KG1 (cell line): ENCODE measurements at places on chromosomes 7 and 10.

- DNase-seq, result no peak
Measured at GRCh38 chr10:91381257-91381891, 28.8 kb upstream of the HECTD2 start.

- DNase-seq, result peak; percentile 41
Measured at GRCh38 chr10:111598433-111599059, 521.7 kb downstream of the ADRA2A start.

GRCh38 chr7:29523728-29524127 lies 39.9 kb upstream of the PRR15 start:
- DNase-seq, result no peak

- DNase-seq, result no peak
Measured at GRCh38 chr7:25179325-25179724, 49.0 kb downstream of the NPVF start.

DNA sequence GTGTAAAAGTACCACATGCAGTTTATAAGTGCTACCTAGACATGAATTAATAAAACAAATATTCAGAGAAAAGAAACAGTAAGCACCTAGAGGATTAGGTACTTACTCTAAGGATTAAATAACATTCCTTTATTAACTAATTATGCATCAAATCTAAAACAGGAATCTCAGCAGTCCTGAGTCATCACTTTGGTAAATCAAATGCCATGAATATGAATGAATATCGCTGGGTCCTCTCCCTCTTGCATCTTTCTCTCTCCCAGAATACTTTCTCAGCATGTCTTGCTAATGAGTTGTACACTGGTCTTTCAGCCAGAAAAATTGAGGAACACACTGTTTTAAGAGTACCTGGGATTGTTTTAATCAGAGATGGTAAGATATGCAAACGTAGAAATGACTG lies 225.5 kb upstream of the NFE2L3 start:
- no peak for DNase-seq

GRCh38 chr7:20785157-20786048 lies 1.3 kb downstream of the SP8 start:
- DNase-seq, result no peak

GRCh38 chr7:130515315-130516040 lies 23.6 kb downstream of the MEST start:
- DNase-seq, result no peak

DNA sequence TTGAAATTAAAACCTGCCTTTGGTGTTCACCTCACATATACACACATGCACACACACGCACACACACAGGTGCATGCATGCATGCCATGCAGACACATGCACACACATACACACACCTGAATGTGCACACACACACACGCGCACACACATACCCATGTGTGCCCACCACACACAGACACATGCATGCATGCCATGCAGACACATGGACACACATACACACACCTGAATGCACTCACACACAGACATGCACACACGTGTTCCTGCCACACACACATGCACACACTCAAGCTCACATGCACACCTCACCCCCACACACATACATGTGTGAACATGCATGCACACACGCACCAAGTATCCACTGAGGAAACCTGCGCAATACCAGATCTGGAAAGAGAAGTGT lies 136.4 kb downstream of the KLF6 start:
- DNase-seq, result no peak

GRCh38 chr10:122639801-122640200 lies 59.8 kb downstream of the C10orf120 start:
- no peak for DNase-seq

GRCh38 chr7:143460271-143460979 lies 17.2 kb downstream of the TAS2R60 start:
- DNase-seq, result no peak

DNA sequence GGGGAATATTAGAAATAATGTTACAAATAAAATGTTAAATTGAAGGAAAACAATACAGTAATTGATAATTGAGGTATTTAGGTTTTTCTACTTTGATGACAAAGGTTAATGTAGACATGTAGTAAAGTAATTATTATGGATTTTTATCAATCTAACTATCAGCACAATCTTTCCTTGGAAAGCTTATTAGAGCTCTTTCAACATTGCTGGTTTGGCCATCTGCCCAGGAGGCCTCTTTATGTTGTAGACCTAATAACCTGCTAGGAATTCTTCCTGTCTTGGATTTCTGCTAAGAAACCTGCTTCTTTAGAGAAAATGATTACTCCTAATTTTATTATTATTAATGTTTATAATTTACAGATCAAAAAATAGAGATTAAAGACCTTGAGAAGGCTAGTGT lies 78.9 kb downstream of the CHRM2 start:
- DNase-seq, result no peak

DNA sequence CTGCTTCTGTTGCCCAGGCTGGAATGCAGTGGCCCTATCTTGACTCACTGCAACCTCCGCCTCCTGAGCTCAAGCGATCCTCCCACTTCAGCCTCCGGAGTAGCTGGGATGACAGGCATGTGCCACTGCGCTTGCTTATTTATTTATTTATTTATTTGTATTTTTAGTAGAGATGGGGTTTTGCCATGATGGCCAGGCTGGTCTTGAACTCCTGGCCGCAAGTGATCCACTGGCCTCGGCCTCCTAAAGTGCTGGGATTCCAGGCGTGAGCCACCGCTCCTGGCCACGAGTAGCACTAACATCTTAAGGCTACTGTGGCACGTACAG lies 70.9 kb downstream of the CARD11 start:
- DNase-seq, result no peak

DNA sequence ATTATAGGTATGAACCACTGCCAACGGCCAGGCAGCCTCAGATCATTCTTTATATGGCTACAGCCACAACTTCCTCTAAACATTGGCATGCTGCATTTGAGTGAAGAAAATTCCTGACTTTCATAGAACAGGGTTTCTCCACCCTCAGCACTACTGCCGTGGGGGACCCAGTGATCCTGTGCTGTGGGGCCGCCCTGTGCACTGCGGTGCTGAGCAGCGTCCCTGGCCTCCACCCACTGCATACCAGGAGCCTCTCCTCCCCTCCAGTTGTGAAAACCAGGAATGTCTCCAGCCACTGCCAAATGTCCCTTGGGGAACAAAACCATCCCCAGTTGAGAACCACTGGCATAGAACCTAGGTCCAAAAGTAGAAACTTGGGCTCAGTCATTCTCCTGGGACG lies 15.8 kb downstream of the CNPY1 start:
- DNase-seq, result no peak

GRCh38 chr10:3400348-3400747 lies 227.8 kb upstream of the PITRM1 start:
- no peak for DNase-seq

- DNase-seq, result no peak
Measured at GRCh38 chr7:106282390-106282789, 2.4 kb downstream of the NAMPT start.

GRCh38 chr10:96017191-96017687 lies 26.1 kb upstream of the CCNJ start:
- peak; percentile 51 for DNase-seq

DNA sequence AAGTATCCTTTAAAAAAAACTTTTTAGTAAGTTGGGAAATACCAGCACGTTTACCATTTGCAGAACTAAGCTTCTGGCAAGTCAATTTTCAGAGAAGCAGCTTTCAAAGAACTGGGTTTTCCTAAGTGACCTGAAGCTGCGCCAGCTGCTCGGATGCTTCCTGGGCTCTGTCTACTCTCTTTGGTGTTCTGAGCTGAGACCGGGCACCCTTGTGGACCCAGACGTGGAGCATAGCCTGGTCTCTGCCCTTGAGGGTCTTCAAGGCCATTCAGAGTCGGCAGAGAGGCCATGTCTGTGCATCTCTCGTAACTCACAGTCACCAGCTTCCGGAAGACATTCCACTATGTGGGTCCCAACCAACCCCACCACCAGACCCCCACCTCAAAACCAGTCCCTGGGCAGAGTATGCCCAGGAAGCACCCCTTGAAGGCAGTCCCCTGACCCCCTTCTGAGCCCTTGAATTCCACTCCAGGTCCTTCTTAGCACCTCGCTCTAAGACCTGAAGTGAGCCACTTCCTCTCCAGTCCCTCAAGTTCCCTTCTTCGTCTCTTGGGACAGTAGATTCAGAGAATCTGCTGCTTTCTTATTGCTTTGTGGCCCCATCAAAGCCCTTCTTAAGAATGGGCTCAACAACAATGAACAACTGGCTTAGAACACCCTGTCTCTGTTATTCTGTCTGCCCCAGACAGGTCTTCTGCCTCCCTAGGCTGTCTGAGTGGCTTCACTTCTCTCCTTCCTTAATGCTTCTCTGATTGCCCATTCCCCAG lies 8.5 kb downstream of the CALML5 start:
- no peak for DNase-seq

GRCh38 chr10:21813946-21814345 lies 189.6 kb downstream of the DNAJC1 start:
- peak; percentile 5 for DNase-seq

- DNase-seq, result no peak
Measured at GRCh38 chr7:47492716-47493325, 89.1 kb downstream of the TNS3 start.

- DNase-seq, result no peak
Measured at GRCh38 chr10:58897708-58898107, 278.7 kb upstream of the PHYHIPL start.

GRCh38 chr7:48035967-48036478 lies 680 bp downstream of the C7orf57 start:
- no peak for DNase-seq

GRCh38 chr10:27345455-27345920 lies 104.9 kb upstream of the ACBD5 start:
- DNase-seq, result no peak

- DNase-seq, result no peak
Measured at GRCh38 chr10:20040012-20040411, 223.8 kb downstream of the PLXDC2 start.

DNA sequence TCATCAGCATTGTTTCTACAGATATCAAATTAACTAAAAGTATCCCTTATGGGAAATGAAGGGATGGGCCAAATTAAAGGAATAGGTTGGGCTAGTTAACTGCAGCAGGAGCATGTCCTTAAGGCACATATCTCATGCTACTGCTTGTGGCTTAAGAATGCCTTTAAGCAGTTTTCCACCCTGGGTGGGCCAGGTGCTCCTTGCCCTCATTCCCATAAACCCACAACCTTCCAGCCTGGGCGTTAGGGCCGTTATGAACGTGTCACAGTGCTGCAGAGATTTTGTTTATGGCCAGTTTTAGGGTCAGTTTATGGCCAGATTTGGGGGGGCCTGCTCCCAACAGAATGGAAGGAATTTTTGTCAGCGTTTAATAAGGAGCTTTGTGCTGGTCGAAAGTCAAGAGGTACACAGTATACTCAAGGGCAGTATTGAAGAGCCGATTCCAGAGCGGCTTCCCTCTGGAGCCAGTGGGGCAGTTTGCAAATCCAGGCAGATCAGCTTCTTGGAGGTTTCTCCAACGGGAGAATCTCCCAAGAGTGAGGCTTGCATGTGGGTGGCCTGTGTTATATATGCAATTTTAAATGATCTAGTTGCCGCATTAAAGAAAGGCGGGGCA lies 7.7 kb downstream of the PFKP start:
- no peak for DNase-seq

DNA sequence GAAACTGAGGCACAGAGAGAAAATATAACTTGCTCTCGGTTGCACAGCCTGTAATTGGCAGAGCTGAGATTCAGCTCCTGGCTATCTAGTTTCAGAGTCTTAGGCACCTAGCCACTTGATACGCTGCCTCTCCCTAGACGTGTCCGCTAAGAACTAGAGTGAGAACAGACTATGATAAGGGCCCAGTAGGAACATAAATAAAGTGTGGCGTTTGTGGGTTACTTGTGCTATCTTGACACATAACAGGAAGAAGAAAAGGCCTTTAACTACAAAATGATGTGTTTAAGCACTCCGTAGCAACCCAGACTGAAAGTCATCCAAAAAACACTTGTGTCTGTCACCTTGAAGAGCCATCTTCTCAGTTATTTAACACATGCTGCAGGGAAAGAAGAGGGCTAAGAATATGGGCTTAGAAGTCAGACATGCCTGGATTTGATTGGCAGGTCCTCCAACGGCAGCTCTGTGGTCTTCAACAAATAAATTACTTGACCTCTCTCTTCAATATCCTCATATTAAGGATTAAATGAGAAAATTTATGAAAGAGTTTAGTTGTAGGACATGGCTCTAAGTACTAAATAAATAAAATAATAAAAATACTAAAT lies 96.2 kb downstream of the SGMS1 start:
- DNase-seq, result no peak

DNA sequence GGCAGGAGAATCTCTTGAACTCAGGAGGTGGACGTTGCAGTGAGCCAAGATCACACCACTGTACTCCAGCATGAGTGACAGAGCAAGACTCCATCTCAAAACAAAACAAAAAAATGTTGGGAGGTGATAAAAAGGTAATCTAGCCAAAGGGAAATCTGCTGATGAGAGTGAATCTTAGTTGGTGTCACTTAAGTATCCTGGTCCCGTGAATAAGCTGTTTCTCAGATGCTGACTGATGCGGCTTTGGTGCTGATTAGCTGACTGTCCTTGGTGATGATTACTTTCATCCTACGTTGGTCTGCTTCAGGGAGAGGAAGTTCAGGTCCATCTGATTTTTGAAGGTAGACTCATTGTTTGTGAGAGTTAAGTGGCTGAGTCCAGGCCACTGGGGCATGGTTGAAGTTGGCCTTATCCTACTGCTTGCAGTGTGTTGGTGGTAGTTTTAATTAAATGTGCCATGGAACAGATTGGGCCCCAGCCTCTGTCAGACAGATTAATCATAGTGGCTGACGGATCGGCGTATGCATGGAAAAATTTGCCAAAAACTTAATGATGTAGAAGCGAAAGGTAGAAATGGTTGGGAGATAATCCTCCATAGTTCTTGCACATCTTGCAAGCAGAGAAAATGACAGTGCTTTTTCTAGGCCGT lies 17.4 kb upstream of the TMEM236 start:
- no peak for DNase-seq

DNA sequence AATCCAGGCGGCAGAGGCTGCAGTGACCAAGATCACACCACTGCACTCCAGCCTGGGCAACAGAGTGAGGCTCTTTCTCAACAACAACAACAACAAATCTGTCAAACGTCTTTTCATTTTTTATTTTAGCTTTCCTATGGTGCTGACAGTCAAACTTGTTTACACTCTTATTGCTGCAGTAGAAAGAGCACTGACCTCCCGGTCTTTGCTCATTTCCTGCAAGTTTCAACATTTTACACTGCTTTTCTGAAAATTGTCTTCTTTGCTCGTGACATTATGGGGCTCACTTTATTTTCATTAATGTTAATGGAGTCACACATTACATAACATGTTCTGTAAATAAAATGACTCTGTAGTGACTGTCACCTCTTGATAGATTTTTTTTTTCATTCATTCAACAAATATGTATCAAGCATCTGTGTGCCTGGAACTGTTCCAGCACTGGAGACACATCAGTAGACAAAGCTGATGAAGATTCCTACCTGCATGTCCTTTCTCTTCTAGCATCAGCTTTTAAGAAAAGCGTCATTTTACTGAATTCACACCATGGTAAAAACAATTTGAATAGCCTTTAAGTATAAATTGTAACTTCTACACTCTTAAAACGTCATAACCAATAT lies 277.3 kb downstream of the CELF2 start:
- DNase-seq, result no peak

- DNase-seq, result no peak
Measured at GRCh38 chr7:47622946-47623640, 41.2 kb upstream of the TNS3 start.

GRCh38 chr7:111145472-111145871 lies 54.5 kb downstream of the LRRN3 start:
- no peak for DNase-seq

- DNase-seq, result no peak
Measured at GRCh38 chr10:75652146-75652740, 220.8 kb downstream of the LRMDA start.
